ENCODE measurements at places on chromosomes 11 and 22. TPM values are rescaled to one million over a fixed set of nuclear protein-coding genes. Genes with fewer than 3 reads are reported as not detected.
A peak's percentile ranks its signal among the peaks of the same experiment; 100 is the strongest.

The USH1C gene
- not detected for polyA plus RNA-seq

GRCh38 chr11:118889797-118890196 is 6.1 kb downstream of the CXCR5 start:
- DNase-seq = no peak
- peaks cover 26% of the 10 kb centered on the region for H3K4me1 ChIP-seq
- H3K27ac ChIP-seq = no peak overlapping the region
- H3K4me3 ChIP-seq = no peak overlapping the region
- peaks cover 10% of the 10 kb centered on the region for H3K27me3 ChIP-seq
- H3K36me3 ChIP-seq = no peaks in the 10 kb centered on the region

The MS4A6E gene
- polyA plus RNA-seq = not detected

The SLC22A8 gene
- polyA plus RNA-seq = 0.05 TPM

- H3K4me1 ChIP-seq = peaks cover 48% of the 10 kb centered on the region
- H3K36me3 ChIP-seq = no peaks in the 10 kb centered on the region
- no peak overlapping the region for H3K27ac ChIP-seq
- DNase-seq = no peak
- H3K27me3 ChIP-seq = peaks cover 1% of the 10 kb centered on the region
- H3K4me3 ChIP-seq = no peak overlapping the region
Observed at GRCh38 chr11:119615882-119616196, 113.2 kb downstream of the NECTIN1 start.

DNA sequence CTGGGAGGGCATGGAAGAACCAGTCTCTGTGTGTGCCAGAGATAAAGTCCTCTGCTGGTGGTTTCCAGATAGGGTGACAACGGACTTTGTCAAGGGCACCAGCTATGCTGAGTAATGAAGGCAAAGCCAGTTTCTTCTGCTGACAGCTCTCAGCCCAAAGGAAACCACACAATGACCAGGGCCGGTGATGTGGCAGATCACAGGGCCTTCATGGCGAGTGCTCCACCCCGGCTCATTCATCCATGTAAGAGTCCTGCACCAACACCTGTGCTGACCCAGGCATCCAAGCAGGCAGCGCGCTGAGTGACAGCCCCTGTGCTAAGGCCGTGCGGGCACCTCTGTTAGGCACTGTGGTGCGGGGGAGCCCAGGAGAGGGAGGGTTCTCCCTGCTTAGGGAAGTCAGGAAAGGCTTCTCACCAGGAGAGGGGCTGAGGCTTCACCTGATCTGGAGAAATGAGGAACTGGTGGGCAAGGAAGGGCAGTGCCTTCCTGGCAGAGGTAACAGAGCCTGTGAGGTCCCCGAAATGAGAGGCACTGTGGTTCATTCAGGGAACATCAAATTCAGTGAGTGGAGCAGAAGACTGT is 33.8 kb downstream of the TP53I11 start:
- peaks cover 37% of the 10 kb centered on the region for H3K27me3 ChIP-seq
- no peak for DNase-seq
- no peak overlapping the region for H3K4me3 ChIP-seq
- no peaks in the 10 kb centered on the region for H3K36me3 ChIP-seq

DNA sequence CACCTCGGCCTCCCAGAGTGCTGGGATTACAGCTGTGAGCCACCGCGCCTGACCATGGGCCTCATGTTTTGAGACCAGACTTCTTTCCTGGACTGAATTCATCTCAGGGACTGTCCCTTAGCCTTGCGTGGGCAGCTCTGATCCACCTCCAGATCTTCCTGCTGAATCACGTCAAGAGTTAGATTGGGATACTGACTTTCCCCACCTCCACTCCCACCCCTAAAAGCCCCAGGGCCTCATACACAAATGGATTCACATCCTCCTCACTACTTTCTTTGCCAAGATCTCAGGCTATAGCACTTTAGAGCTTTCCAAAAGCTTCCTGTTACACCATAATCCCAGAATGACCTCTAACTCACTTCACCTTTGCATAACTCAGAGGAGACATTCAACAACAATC is 12.1 kb downstream of the CCDC87 start:
- H3K27me3 ChIP-seq = no peaks in the 10 kb centered on the region
- peaks cover 22% of the 10 kb centered on the region for H3K4me1 ChIP-seq
- H3K36me3 ChIP-seq = no peaks in the 10 kb centered on the region
- DNase-seq = no peak
- H3K4me3 ChIP-seq = no peak overlapping the region
- H3K27ac ChIP-seq = no peak overlapping the region

DNA sequence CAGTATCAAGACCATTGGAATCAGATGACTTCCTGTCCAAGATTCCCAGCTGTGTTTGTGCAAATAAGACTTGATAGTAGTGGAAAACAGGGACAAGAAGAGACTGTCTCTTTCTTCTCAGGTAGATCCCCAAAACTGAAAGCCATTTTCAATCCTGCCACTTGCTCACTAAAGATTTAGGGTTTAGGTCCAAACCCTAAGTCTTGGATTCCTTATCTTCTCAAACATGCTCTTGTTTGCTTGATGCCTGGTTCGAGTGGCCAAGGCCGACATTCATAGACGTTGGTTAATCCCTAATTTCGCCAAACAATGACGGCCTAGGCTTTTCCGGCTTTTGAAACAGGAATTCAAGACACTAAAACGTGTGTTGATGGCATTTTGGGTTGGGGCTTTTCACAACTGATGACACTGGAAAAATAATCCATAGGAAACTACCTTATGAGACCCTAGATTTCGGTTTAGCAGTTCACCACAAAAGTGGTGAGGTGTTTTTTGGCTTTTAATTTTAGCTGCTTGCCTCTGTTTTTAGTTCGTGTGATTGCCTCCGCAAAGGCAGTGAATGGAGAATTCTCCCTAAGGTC is 1.0 kb upstream of the GTPBP1 start:
- peak overlapping the region; percentile 62 for H3K4me3 ChIP-seq
- peaks cover 49% of the 10 kb centered on the region for H3K4me1 ChIP-seq
- peak overlapping the region; percentile 81 for H3K27ac ChIP-seq

DNA sequence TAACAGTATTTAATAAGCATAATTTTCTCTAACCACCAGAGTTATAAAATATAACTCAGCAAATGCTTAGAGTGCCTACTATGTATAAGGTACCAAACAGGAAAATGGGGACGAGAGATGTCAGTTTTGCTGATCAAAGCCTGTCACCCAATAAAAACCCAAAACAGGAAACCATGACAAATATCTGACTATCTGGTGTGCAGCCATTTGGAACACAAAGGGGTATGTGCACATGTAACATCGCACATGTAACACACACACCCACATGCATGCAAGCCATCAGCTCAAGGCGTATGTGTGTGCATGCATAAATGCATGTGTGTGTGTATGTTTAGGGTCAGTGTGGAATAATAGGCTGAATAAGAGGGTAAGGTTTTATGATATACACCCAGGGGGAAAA is 64.2 kb downstream of the PRR5L start:
- no peak for DNase-seq
- H3K4me3 ChIP-seq = no peak overlapping the region
- H3K4me1 ChIP-seq = no peaks in the 10 kb centered on the region

Data from HepG2 (cell line).